ENCODE measurements at places on chromosomes 5 and 9.

DNA sequence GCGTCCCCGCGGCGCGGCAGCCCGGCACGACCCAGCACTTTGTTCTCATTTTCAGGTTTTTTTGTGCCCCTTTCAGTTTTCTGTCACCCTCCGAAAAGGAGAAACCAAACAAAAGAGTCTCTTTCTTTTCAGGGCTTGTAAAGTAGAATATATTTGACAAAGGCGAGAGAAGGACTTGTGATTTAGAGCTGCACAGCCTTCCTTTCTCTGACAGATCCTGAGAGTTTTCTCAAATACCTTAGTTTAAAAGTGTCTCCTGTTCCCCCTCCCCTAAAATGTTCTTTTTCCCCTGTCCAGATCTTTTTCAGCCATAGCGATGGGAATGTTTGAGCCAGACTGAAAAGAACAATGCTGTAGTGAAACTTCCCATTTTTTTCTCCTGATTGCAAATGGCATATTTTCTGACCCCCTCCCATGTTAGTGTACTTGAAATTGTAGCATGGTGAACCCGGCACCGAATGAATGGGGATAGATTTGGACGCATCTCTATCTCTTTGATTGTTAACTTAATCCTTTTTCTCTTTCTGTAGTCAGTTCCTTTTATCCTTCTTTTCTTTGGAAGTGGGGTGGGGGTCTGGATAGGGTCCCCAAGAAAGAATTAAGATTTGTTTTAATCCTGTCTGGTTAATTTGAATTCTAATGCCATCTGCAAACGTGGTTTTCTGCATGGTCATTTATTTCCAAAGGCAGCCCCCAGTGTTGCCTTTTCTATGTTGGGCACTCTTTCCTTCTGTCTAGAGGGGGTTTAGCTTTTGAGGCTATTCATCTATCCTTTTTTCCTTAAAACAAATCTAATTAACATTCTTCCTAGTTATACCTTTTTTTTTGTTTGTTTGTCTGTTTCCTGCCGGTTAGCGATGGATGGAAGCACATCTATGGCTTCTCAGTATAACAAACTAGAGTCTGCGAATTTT lies 2.2 kb downstream of the ZSWIM6 start:
- DNase-seq = no peak

DNA sequence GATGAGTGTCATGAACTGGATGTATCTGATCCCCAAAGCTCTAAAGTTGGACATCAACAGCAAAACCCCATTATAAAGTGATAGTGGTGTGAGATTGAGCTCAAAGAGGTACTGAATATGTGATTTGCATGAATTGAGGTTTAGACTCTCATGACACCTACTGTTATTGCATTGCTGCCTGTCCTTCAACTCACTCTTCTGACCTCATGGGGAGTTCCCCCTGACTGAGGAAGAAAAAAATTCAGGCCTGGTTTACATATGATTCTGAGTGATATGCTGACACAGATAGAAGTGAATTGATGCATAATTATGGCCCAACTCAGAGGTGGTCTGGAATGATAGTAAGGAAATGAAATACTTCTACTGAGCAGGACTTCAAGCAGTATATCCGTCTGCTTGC lies 76.2 kb upstream of the CHD1 start:
- DNase-seq = no peak

DNA sequence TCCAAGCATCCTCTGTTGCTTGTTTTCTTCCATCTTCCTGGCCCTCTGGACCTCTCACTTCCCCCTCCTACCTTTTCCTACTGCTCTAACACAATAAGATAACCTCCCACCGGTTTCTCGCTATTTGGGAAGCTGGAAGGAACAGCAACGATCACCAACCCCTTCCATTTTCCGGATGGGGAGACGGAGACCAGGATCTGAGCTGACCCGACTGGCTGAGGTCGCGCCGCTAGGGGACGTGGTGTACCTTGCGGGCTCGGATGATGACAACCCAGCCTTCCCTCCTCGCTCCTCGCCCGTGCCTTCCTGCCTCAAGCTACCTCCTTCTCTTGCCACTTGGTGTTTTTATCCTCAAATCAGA lies 1.9 kb downstream of the LPAR1 start:
- no peak for DNase-seq

GRCh38 chr5:116571568-116572349 lies 2.9 kb downstream of the SEMA6A start:
- DNase-seq = no peak
